Eye (tissue), 1 donor: ENCODE measurements at places on chromosomes 16 and 17.

DNA sequence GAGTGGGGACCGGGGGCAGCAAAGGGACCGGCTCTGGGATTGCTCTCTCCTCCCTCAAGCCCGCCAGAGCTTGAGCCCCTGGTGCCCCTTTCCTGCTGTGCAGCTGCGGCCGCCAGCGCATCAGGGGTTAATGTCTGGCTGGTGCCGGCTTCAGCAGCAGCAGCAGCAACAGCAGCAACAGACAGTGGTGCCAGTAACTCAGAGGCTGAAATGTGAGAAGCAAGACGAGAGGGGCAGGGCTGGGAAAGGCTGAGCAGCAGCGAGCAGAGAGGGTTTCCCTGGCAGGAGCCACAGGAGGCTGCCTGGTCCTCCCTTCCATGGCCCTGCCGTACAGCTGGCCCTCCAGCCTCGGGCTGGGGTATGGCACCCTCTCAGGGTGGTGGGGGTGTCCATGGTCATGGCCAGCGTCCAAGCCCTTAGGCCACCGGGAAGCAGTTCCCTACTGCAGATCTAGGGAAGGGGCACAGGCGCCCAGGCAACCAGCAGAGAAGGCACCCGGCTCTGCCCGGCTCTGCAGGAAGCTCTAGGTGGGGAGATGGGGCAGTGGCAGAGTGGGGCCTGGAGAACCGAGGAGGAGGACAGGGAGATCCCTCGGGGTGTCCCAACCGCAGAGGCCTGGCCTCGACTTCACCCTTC lies 21.1 kb upstream of the TFAP4 start:
- peak; percentile 92 for DNase-seq

- DNase-seq = no peak
Observed at GRCh38 chr17:14474591-14474990, 173.7 kb downstream of the HS3ST3B1 start.

GRCh38 chr16:72884037-72884436 lies 163.9 kb downstream of the ZFHX3 start:
- DNase-seq = no peak

DNA sequence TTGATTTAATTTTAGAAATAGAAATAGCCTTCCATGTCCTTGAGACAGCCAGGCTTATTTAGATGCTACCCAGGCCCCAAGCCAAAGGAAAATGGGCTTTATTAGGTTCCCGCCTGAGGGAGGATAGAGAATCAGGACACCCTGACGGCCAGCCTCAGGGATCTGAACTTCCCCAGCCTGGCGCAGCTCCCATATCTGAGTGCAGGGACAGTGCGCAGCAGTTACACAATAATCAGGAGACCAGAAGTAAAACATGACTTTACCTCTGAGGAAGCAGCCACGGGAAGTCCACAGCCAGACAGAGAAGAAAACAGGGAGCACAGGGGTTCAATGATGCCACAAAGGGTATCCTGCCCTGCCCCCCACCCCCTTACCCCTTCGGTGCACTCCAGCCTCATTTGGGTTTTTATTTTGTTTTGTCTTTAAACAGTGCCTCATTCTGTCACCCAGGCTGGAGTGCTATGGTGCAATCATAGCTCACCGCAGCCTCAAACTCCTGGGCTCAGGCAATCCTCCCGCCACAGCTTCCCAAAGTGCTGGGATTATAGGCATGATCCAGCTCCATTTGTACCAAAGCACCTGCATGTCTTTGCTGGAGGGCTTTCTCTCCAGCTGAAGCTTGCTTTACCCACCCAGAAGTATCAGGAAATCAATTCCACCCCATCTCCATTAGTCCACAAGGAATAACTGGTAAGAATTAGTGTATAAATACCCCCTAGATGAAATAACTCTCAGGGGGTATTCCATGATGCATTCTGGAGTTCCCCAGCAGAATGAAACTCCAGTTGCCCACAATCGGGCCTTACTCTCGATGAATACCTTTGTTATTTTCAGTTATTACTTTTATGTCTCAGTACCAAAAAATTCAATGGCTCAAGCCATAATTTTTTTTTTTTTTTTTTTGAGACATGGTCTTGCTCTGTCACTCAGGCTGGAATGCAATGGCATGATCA lies 21.9 kb downstream of the ORC6 start:
- DNase-seq = no peak

DNA sequence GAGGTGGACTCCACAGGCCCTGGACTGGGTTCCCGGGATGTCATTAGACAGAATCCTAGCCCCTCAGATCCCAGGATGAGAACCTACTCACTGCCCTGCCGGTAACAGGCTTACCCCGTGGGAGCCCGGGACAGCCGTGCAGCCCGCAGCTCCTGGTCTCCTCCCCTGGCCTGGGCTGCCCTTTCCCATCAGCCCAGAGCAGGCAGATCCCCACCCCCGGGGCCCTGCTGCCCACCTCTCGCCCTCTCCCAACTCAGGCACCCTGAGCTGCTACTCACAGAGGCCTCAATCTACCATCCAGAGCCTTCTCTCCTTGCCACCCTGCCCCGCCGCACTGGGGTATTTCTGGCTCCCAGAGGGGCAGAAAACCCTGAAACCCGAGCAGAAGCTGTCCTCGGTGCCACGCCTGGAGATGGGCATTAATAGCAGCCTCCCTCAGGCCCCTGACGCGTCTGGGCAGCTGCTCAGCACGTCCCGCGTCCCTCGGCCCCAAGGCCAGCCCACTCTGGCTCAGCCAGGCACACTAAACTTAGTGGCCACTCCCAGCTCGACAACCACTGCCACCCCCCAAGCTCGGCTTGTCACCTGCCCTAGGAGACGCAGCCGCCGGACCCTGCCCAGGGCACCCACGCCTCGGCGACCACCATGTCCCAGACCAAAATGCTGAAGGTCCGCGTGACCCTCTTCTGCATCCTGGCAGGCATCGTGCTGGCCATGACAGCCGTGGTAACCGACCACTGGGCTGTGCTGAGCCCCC lies at the start of gene CACNG1:
CACNG1 (plus strand) TSS at position 539 of the 757 bp plus-strand sequence; CDS start at position 646, 107 bp downstream.
- DNase-seq = no peak

DNA sequence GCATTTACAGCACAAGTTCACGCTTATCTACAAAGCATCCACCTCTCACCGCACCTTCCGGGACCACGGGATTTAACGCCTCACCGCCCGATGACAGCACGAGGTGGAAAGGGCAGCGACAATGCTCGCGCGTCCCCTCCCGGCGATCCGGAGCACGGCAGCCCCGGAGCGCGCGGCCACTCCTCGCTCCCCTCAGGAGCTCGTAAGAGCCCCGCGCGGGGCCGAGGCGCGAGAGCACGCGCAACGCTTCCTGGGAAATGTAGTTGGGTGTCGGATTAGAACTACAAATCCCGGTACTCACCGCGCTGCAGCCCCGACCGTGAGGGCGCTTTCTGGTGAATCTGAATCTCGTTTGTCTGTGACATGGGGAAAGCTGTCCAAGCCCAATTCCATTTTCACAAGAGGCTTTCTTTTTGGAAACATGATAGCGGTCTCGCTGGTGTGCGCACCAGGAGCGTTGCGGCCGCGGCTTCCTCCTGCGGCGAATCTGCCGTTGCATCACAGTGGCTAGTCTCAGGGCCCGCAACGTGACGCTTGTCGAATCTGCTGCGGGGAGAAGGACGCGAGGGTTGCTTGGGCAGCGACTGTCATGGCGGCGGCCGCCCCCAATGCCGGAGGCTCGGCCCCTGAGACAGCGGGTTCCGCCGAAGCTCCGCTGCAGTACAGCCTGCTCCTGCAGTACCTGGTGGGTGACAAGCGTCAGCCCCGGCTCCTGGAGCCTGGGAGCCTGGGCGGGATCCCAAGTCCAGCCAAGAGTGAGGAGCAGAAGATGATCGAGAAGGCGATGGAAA lies at the start of gene TIMM22:
TIMM22 (plus strand) TSS at position 576 of the 791 bp plus-strand sequence; CDS start at position 590, 14 bp downstream.
- DNase-seq = peak; percentile 99

DNA sequence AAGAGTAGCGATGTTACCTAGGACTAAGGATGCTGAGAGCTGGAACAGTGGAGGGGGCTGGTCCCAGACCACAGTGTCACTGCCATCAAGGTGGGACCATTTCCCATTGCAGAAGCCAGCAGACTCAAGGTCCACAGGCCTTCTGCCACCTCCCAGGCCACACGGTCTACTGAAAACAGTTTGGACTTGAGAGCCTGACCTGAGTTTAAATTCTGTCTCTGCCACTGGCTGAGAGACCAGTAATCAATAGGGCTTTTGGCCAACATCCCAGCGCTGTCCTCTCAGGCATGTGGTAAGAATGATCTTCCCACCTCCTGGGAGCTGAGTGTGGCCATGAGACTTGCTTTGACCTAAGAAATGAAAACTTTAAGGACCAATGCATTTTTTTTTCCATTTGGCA lies 331.4 kb upstream of the CDH5 start:
- DNase-seq = no peak

- DNase-seq = no peak
Observed at GRCh38 chr17:37194208-37194607, 181.6 kb upstream of the C17orf78 start.
